ENCODE measurements at places on chromosomes 3 and 15. TPM values are rescaled to one million over a fixed set of nuclear protein-coding genes. Genes with fewer than 3 reads are reported as not detected.
A peak's percentile ranks its signal among the peaks of the same experiment; 100 is the strongest.

- no peak for DNase-seq
Measured at GRCh38 chr3:1232276-1232675, 139.5 kb downstream of the CNTN6 start.

- DNase-seq, result no peak
Measured at GRCh38 chr15:92365084-92365483, 28.6 kb upstream of the ST8SIA2 start.

- peak; percentile 52 for DNase-seq
Measured at GRCh38 chr15:90086868-90087268, 15.4 kb downstream of the IDH2 start.

- DNase-seq, result no peak
Measured at GRCh38 chr3:149089395-149089794, 3.1 kb upstream of the HLTF start.

DNA sequence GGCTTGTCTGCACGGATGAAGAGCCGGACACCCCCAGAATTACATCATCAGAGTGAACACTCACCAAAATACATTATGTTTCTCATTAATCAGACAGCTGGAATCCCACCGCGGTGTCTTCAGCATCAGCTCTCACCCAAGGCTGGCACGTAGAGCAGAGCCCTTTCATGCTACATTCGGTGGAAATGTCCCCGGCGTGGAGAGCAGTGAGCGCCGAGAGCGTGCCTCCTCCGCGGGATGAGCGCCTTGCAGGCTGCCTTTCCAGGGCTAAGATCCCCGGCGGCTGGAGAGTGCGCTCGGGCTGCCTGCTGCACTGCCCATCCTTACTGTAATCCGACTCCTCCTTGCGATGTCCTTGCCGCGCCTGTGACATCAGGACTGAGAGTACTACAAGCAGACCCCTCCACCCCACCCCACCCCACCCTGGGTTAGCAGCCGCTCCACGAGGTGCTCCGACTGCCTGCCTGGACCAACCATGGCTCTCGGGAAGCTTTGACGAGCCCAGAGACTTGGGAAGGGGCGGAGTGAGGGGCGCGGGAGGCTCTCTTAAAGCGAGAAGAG, at the start of gene ZNF385D:
Gene ZNF385D, minus strand, starts transcription at position 380 of the 561 bp plus-strand sequence. Its CDS starts 294 bp downstream, at position 86.
- DNase-seq, result peak; percentile 60

- peak; percentile 40 for DNase-seq
Measured at GRCh38 chr3:46442576-46443530, 21.9 kb downstream of the LTF start.

DNA sequence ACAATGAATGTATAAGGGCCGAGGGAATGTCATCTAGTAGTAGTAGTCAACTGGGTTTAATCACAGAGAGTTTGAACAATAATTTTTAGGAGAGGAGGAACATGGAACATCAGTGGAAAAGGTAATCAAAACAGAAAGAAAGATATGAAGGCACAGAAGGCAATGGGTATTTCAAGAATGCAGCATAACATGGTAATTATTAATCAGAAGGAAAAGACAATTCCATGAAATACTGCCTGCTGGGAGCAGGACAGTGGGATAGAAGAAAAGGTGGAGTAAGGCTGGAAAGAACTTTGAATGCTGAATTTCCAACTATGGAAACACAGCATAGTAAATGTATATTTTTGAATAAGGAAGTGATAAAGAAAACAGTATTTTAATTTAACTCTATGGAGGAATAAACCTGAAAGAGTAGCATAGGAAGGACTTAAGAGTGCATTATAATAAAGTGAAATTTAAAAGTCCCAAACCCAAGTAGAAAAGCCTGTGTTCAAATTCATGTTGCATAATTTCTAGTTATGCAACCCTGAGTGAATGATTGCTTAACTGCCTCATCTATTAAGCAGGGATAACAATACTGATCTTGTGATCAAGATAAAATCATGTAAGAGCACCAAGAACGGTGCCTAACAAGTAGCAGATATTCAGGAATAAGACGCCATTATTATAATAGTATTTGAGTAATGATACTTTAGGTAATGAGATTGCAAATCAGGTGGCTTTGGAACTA, 357.7 kb downstream of the TBC1D5 start:
- no peak for DNase-seq

DNA sequence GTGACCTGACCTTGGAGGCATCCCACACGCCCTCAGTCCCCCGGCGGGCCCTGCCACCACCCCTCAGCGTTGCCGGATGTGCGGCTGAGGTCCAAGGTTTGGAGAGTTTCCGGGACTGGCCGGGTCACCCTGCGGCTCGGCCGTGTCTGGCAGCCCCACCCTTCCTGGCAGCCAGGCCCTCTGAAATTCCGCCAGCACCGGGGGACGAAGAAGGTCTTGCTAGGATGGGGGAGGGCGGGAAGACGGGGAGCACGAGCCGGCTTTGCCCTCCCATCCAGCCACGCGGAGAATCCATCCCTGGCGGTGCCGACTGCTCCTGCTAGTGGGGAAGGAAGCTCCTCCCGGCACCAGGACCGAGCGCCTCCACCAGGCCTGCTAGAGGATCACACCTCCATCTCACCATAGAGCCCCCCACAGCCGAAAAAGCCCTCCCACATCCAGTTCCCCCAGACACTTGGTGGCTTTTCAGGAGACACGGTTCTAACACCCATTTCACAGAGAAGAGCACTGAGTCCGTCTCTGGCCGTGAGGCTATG, 81.5 kb downstream of the CPN2 start:
- no peak for DNase-seq

DNA sequence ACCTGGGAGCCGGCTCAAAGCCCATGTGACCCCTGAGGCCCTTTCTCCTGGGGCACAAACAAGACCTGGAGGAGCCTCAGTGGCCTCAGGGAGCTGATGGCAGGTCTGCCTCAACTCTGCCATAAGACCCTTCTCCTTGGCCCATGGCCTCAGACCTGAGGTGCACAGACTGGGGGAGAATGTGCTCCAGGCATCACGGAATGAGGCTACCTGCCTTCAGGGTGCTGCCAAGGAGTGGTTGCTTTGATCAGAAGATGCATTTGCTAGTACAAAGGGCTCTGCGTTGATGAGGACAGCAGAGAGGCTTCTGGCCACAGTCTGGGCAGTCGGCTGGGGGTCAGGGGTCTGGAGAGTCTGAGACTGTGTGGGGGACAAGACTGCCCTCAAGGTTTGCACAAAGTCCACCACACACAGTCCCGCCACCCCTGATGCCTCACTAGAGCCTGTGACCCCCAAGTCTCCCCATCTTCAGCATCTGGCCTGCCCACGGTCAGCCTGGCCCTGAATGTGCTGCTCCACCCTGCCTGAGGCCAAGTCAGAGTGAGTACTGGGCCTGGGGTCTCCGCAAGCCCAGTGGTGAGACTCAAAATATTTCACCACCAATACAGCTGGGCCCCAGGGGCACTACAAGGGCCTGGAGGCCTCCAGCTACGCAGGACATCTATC, 26.6 kb downstream of the ALDH1L1 start:
- DNase-seq, result no peak

- no peak for DNase-seq
Measured at GRCh38 chr3:6168256-6168655, 692.7 kb upstream of the GRM7 start.

GRCh38 chr15:60479361-60480110, 594 bp upstream of the ICE2 start:
- no peak for DNase-seq

DNA sequence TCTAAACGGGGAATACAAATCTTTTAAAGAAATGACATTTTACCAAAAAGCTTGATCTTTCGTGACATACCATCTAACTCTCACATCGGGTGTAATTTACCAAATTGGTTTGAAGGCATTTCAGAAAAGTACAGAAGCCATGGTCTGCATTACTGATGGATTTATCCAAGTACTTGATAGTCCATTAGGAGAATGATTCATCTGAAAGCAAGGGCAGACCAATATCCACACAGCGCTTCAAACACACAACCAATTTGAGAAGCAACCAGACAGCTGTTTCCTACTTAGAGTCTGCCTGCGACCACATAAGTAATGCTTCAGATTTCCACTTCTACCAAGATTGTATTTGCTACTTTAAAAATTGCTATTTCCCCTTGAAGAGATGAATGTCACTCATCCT, 697.6 kb upstream of the ALCAM start:
- no peak for DNase-seq

GRCh38 chr3:129749692-129750091, 143.2 kb upstream of the PLXND1 start:
- DNase-seq, result no peak

- DNase-seq, result no peak
Measured at GRCh38 chr15:66894363-66894762, 171.0 kb upstream of the SMAD3 start.

- DNase-seq, result no peak
Measured at GRCh38 chr3:183301937-183302580, 49.0 kb downstream of the B3GNT5 start.

DNA sequence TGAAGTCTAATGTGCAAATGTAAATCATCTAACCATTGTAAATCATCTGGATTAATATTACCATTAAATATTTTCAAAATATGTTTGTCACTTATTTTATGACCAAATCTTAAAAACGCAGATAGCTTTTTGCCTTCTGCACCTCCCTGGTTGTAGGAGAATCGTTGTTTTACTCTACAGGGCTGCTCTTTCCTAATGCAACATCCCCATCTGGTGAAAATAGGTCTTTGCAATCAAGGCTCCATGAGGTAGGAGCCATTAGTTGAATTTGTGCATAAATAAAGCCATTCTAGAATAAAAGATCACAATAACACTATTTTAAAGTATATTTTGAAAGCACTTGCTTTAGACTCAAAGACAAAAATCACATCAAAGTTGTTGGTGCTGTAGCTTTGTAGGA, 535.6 kb upstream of the AGTR1 start:
- DNase-seq, result no peak

DNA sequence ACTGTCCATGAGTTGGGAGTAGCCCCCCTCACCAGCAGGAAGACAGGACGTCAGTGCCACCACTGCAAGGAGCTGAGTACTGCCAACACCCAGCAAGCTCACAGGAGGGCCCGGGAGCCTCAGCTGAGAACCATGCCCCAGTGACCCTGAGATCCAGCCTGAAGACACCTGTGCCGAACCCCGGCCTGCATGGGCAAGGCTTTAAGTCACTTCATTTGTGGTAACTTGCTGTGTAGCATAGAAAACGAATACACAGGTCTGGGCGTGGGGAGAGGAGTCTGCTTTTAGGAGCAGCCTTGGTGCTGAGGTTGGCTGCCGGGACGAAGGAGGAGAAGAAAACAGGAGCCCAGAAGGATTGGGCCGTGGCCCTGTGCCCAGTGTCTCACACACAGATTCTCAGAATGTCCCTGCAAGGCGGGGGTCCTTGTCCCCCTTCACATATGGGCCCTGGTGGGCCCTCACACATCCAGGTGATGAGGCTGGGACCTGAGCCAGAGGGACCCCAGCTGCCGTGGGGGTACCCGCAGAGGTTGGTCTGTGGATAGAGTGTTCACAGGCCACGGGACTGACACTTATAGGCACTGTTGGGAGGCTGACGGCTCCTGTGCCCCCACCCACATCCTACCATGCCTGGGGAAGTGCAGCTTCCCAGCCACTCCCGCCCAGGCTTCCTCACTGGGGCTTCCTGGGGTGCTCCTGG, 85.3 kb downstream of the PLXNA1 start:
- no peak for DNase-seq

DNA sequence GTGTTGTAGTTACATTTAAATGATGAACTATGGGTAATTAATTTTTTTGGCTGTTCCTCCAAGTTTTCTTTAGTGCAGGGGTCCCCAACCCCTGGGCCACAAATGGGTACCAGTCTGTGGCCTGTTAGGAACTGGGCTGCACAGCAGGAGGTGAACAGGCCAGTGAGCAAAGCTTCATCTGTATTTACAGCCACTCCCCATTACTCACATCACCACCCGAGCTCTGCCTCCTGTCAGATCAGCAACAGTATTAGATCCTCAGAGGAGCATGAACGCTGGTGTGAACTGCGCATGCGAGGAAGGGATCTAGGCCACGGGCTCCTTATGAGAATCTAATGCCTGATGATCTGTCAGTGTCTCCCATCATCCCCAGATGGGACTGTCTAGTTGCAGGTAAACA, 75.9 kb upstream of the RPL35A start:
- no peak for DNase-seq

- no peak for DNase-seq
Measured at GRCh38 chr3:11690863-11691766, 47.4 kb upstream of the VGLL4 start.

- DNase-seq, result peak; percentile 29
Measured at GRCh38 chr15:97745481-97746071, 214.9 kb upstream of the ARRDC4 start.

- peak; percentile 78 for DNase-seq
Measured at GRCh38 chr3:186097663-186098451, 11.0 kb downstream of the ETV5 start.

DNA sequence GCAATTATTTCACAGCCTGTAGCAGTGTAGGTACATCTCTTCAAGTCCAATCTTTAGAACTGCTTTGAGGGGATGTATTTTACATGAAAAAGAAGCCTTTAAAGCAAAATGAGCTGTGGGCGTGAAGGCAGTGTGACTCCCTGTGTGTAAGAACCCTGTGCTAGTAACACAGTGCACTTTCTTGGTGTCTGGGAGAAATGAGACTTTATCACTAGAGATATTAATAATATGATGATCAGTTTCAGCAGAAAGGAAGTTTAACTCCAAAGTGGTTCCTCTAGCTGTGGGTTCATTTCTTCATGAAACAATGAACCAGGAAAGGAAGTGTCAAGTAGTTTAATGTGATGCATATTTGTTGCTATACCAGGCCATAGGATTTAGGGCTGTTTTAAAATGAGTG, 41.5 kb downstream of the SLCO3A1 start:
- DNase-seq, result no peak

GRCh38 chr3:64064804-64065203, 41.5 kb upstream of the PSMD6 start:
- DNase-seq, result no peak

DNA sequence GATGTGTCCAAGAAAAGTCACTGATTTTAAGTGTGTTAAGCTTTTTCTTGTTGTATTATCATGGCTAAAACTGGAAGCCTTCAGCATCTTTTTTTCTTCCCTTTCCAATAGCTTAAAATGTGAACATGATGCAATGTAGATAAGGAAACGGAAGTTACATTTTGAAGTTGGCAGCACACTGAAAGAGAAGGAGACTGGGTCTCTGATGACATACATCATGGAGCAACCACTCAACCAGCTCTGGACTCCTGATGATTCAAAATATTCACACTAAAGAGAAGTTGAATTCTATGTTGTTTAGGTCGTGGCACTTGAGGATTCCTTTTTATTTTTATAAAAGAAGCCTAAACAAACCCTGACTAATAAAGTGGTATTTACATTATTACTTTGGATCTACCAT, 488.3 kb upstream of the ALCAM start:
- DNase-seq, result no peak

The HTR3C gene
- total RNA-seq, result not detected

The GOLGA6A gene
- not detected for total RNA-seq

The ZDHHC23 gene
- total RNA-seq, result 0.28 TPM

The ITGA11 gene
- 0.51 TPM for total RNA-seq

The STRIT1 gene
- total RNA-seq, result not detected

The TEX55 gene
- total RNA-seq, result not detected

The PLCL2 gene
- 9.4 TPM for total RNA-seq

The TMEM45A gene
- 18.7 TPM for total RNA-seq

The IL20RB gene
- 2.0 TPM for total RNA-seq

The SYNPR gene
- not detected for total RNA-seq

The ISLR gene
- 2.6 TPM for total RNA-seq

The C3orf22 gene
- total RNA-seq, result not detected

The ISLR2 gene
- 10.9 TPM for total RNA-seq

The GOLGA8A gene
- 93.4 TPM for total RNA-seq

The PSTPIP1 gene
- 1.5 TPM for total RNA-seq

The IGDCC3 gene
- 298 TPM for total RNA-seq

The HACD2 gene
- total RNA-seq, result 26.4 TPM

The ATP13A5 gene
- total RNA-seq, result not detected

The RBP2 gene
- total RNA-seq, result not detected

The ATP13A4 gene
- total RNA-seq, result 0.30 TPM

The CHST2 gene
- 4.5 TPM for total RNA-seq

Measured in neural crest cell (in vitro differentiated cells).